Activated T-cell treated with anti-CD3 and anti-CD28 coated beads for 24 hours (primary cell): ENCODE measurements at places on chromosomes 12 and 14.

DNA sequence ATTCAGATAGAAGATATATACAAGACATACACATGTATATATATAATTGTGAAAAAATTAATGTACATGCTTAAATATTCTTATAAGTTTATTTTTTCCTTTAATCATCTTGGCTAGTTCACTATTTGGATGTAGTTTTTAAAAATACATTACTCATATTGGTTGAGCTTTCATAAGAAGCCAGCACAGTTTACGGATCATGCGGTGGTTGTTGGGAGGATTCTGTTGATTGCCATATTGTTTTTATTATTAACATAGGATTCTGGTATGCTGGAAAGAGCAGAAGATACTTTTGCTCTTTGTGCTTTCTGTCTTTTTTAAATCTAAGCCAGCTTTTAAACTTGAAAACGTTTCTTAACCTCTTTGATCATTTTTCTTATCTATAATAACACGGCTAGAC, 163.4 kb downstream of the OTOGL start:
- no peak for DNase-seq

GRCh38 chr12:49028666-49029275, 10.2 kb upstream of the PRKAG1 start:
- no peak for DNase-seq

- DNase-seq, result no peak
These were observed 117.5 kb downstream of the DACT1 start for GRCh38 chr14:58755031-58755925.

DNA sequence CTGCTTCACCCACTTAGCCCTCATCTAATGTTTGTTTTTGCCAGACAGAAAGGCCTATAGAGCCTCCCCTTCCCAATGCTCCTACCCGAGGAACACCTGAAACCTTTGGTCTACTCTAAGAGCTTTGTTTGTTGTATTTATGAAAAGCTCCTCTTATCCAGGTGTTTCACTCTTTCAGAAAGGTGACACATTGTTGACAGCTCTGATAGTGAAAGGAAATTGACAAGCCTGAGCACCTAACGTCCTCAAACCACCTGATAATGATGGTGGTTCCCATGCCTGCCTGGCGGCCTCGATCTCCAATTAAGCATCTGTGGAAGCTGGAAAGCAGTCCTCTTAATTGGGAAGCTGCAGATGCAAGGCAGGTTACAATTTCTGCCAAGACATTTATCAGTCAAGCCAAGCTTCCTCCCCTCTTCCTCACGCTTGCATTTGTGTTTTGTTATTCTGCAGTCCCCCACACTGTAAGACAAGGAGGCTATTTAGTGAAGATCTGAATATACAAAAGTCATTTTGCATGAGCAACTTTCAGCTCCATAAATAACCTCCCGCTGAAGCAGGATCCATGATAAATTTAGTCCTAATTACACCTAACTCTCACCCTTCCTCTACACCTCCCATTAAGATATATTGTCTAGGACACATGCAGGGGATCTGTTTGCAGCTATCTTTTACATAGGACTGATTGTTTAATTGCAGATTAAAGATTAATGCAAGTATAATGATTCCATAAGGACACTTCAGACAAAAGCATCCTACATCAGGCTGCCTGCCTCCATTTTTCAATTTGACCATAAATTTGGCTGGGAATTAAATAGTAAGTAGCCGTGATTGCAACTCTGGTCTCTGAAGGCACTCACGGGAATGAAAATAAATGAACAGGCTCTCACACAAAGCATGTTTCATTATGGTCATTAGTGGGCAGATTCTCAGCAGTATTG, 288.6 kb downstream of the PDZRN4 start:
- no peak for DNase-seq

DNA sequence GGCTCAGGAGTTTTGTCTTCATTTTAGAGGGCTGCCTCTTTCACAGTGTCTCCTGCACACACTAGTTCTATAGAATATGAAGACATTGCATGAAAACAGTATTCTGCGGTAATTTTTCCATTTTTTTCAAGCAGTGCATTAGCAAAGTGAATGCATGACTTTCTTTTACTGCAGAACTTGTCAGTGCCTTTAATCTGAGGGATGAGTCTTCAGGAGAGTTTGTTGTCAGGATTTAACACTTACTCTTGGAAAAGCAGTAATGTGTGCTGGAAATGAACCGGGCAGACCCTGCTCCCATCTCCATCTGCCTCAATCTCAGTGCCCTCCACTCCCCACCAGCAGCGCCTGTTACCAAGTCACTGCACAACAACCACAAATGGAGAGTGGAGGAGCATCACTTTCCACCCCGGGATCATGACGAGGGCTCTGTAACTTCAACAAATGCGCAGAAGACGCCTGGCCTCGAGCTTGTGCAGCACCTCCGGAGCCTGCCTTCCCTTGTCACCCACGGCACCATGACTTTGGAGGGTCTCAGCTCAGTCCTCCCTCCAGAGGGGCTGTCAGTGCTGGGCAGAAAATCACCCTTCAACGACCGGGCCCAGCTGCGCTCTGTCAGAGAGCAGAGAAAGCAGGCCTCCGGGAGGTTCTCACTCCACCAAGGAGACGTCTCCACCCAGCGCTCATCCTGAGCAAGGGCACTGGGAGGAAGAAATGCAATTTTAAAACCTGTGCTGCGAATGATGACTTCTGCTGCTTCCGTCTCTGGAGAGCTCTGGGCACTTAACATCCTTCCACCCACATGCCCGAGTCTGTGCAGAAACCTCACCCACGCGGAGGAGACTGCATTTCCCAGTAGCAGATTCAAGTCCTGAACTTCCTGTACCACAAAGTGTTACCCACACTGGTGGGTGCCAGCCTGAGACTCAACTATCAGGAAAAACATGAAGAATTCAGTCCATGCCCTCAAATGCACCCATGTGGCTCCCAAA, 255.7 kb downstream of the ADGRD1 start:
- DNase-seq, result no peak

DNA sequence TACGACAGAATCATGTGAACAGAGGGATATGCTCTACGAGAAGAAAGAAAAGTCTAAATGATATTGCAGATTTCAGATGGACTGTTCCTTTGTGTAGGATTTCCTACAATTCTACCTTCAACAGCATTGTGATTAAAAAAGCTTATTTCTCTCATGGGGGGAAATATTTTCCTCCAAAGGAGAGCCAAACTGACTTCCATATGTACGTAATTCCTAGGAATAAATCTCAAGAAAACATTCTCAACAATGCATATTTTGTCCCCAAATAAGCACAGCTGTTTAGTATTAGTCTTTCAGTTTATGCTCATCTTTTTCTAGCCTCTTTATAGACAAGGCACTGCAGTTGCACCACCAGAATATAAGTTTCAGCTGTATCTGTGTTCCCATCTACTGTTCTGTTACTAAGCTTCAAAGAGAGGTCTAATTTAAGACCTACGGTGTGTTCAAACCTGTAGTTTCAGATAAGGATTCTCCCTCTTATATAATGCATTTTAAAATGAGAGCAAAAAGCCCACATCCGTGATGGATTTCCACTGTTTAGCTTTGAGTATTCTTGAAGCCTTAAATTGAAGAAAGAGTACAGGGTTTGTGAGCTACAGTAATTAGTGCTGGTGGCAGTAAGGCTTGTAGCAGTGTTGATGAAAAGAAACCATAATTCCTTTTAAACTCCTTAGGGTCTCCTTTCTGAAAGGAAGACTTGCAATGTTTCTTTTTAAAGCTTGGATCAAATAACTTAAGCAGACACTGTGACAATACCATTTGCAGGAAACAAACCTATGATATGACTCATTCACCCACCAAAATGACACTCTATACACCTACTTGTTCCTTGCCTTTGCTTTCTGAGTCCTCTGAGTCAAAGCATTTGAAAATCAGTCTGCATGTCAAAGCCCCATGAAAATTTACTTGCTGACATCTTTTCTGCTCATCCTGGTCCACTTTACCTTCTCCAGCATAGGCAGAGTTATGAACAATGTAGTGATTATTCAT, 754.1 kb downstream of the NOVA1 start:
- no peak for DNase-seq

GRCh38 chr14:55123101-55123500, 6.0 kb upstream of the LGALS3 start:
- DNase-seq, result no peak

- DNase-seq, result no peak
These were observed 32.9 kb downstream of the EVL start for GRCh38 chr14:100098171-100098570.

GRCh38 chr14:93962701-93963601, 13.4 kb downstream of the ASB2 start:
- DNase-seq, result no peak

- no peak for DNase-seq
These were observed 33.4 kb upstream of the FAM181A start for GRCh38 chr14:93893661-93894261.

DNA sequence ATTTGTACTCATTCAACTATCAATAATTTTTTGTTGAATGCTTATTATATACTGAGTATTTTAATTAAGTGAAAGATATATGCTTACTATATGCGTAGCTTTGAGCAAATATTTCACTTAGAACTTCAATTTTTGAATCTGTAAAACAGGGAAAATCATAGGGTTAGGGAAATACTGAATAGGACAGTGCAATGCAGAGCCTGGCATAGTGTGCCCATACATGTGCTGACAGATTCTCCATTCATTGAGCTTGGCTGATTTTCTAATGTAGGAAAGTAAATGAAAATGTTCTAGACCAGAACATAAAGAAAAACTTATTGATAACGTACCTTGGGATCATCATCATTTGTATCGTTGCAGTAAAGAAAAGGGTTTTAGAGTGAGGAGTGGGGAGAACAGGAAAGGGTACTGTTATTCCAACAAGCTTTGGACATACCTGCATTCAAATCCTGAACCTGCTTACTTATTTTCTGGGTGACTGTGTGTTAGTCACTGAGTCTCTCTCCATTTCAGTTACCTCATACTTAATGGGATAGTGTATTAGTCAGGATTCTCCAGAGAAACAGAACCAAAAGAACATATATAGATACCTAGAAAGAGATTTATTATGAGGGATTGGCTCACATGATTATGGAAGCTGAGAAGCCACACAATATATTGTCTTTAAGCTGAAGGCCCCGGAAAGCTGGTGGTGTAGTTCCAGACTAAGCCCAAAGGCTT, 436.4 kb downstream of the ADAMTS20 start:
- no peak for DNase-seq

GRCh38 chr12:80625901-80626300, 81.5 kb upstream of the MYF6 start:
- DNase-seq, result no peak

GRCh38 chr14:74587363-74587707, 24.7 kb downstream of the LTBP2 start:
- no peak for DNase-seq

- DNase-seq, result no peak
These were observed 19.9 kb downstream of the EIF2B2 start for GRCh38 chr14:75022655-75023054.

- DNase-seq, result no peak
These were observed 8.3 kb upstream of the PPFIBP1 start for GRCh38 chr12:27515671-27516070.

DNA sequence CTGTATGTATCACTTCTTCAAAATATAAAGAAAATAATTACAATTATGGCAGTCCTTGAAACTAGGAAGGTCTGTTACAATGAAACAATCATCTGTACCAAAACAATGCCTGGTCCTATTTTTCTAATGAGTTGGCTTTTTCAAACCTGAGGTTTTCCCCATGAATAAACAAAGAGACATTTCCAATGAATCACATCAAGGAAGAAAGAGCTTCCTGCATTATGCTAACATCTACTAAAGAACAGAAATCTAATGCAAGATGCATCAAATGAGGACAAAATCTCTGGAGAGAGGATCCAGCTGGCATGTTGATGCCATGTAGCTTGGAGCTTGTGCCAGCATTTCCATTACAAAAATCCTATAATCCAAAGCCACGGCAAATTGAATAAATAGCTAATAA, 29.3 kb downstream of the NIN start:
- DNase-seq, result no peak

- no peak for DNase-seq
These were observed 105.7 kb downstream of the PLEKHA5 start for GRCh38 chr12:19234981-19235871.

- DNase-seq, result no peak
These were observed 233.8 kb downstream of the CACNA1C start for GRCh38 chr12:2286461-2287131.

- no peak for DNase-seq
These were observed 33.4 kb downstream of the ADIPOR2 start for GRCh38 chr12:1724250-1724649.

GRCh38 chr14:93891756-93892504, 35.2 kb upstream of the FAM181A start:
- DNase-seq, result no peak

DNA sequence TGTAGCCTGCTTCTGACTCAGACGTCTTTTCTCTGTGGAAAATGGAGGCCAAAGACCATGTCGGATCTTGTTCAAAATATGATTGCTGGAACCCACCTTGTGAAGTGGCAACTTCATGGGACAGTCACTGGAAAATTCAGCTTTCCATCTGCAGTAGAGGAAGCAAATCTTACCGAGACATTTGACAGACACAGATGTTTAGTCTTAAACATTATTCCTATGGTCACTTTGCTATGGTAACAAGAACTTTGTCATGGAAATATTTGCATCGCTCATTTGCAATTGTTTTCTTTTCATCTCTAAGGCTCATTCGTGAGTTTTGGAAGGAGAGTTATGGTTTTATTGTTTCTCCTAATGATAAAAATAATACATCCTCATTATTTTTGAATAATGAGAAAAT, 98.3 kb upstream of the HIF1A start:
- DNase-seq, result no peak

GRCh38 chr12:80701388-80701787, 6.0 kb upstream of the MYF6 start:
- DNase-seq, result no peak

GRCh38 chr14:102768223-102769048, 8.8 kb upstream of the TRAF3 start:
- no peak for DNase-seq

DNA sequence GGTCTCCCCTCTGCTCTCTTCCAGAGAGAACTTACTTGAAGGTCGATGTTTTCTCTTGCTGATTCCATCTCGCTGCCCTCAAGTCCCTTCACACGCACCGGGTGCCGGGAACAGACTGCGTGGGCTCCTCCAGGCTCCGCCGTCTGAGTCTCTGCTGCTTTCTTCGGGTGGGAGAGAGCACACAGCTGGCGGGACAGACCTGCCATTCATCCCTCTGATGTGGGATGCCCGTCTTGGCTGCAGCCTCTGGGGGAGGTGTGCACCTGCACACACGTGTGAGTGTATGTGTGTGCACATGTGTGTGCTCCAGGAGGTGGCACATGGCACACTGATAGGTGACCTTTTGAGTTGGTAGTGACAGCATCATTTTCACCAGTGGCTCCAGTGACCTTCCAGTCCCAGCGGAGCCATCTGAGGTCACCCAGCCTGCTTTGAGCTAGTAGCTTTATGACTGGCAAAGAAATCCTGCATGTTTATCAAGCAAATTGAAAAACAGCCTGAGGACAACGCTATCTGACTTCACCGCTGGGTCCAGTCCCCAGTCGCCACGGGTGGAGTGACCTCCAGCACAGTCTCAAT, at the start of gene NINJ2:
Gene NINJ2 (minus strand): TSS at position 153 of the 579 bp plus-strand sequence. CDS start 85 bp downstream, at position 68.
- DNase-seq, result no peak

DNA sequence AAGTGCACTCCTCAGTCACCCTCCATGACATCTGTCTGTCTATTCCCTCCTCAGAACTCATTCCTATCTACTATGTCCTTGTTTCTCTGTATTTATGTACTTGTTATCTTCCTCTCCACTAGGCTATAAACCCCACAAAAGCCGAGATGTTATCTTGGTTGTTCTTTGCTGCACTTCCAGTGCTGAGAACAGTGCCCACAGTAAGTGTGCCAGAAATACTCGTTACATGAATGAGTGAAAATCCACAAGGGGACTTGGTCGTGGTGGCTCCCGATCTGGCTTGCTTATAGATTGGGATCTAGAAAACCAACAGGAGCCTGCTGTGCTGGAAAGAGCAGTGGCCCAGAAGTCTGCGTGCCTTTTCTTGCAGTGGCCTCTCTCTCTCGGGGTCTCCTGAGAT, 111.9 kb upstream of the PRMT8 start:
- no peak for DNase-seq
